T-helper 2 cell treated with Interferon-gamma antibody and Interleukin-4, amounts not matched to agents 5 μg/mL and 100 μg/mL, for 36 hours (primary cell): ENCODE measurements at places on chromosomes 12 and 14.

DNA sequence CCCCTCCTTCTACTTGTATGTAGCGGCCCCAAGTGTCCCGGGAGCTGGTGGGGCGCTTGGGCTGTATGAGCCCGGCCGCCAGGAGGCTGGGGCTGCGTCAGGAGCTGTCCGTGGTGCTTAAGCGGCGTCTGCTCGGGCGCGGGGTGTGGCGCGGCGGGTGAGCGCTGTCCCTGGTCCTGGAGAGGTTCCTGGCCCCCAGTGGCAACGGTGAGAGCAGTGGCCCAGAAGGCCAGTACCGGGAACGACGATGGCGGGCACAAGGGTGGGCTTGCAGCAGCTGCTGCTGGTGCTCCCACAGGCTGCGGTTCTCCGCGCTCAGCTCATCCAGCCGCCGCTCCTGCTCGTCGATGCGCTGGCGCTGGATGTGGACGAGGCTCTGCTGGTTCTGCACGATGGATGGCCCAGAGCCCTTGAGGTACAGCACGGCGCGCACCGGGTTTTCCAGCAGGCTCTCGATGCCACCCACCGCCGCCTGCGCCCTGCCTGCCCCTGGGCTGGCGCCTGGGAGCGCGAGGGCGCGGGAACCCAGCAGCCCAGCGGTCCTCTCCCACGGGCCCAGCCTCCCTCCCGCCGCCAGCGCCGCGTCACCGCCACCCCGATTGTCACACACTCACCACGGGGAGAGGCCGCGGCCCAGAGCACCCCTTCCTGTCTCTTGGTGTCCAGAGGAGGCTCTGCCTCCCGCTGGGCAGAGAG lies 41.9 kb upstream of the FKBP4 start:
- peak; percentile 74 for DNase-seq

GRCh38 chr12:104207416-104208205 lies 8.0 kb upstream of the TXNRD1 start:
- no peak for DNase-seq

GRCh38 chr14:70318635-70319013 lies 40.9 kb downstream of the COX16 start:
- no peak for DNase-seq

DNA sequence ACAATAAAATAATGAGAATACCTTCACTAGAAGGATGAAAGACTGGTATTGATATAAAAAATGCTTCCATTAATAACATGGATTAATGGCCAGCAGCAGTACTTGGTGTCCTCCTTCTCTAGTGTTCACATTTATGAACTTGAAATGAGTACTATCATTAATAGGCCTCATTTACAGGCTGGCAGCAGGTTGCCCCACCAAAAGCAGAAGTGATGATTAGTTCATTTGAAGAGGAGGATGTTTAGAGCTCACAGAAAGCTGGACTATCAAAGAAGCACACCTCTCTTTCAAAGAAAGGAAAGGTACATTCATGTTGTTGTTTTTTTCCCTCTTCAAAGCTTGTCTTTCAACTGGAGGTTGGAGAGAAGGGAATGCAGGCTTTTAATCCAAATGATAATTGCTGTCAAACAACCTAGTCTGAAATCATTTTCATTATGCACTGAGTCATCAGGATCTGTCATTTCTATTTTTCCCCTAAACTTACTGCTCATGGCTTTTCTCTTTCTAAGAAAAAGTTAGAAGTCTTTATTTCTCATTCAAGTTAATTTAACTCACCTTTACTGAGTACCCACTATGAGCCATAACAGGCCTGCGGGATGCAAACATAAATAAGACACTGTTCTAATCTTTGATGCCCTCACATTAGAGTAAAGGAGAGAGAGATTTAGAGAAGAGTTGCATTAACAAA lies 157.9 kb upstream of the GRIP1 start:
- DNase-seq: no peak

DNA sequence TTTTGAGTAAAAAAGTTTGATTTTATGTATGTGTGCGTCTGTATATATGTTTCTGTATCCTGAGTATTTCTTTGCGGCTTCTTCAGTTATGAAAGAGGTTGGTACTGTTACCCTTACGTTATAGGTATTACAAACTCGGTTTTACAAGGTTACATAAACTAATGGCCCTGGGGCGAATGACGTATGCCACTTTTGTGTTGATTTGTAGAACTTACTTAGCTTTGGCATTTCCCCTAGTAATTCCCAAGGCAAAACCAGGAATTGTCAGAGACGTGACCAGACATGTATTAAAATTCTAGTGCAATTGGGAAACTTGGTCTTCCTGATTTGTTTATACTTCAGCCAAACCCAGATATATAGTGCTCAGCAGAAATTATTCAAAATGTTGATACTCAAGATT lies 93.3 kb downstream of the DUSP16 start:
- no peak for DNase-seq

GRCh38 chr12:14554281-14555007 lies 13.2 kb downstream of the PLBD1 start:
- no peak for DNase-seq

DNA sequence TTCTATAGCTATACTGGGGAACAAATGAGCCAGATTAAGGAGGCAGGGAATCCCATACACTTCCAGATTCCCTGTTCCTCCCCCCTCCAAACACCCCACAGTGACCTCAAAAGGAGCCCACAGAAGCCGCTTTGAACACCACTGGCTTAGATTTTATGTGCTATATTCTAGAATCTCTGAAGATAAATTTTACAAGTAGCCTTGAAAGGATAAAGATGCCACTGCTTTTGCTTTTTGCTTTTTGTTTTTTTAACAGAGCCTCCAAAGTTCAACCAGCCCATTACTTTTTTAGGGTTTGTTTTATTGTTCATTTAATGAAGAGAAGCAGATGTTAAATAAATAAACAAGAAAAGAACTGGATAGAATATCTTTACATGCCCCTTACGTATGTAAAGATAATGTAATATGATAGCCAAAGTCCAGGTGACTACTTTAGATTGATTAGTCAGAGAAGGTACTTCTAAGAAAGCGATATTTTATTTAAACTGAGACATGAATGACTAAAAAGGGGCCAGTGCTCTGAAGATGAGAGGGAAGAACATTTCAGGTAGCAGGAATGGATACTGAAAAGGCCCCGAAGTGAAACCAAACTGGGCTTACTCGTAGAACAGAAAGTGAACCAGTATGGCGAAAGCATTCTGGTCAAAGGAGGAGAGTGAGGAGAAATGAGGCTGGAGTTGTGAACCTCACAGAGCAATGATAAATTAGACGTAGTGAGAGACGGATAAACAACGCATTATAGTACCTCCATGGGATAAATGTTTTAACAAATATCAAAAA lies 44.6 kb downstream of the DUSP6 start:
- no peak for DNase-seq

DNA sequence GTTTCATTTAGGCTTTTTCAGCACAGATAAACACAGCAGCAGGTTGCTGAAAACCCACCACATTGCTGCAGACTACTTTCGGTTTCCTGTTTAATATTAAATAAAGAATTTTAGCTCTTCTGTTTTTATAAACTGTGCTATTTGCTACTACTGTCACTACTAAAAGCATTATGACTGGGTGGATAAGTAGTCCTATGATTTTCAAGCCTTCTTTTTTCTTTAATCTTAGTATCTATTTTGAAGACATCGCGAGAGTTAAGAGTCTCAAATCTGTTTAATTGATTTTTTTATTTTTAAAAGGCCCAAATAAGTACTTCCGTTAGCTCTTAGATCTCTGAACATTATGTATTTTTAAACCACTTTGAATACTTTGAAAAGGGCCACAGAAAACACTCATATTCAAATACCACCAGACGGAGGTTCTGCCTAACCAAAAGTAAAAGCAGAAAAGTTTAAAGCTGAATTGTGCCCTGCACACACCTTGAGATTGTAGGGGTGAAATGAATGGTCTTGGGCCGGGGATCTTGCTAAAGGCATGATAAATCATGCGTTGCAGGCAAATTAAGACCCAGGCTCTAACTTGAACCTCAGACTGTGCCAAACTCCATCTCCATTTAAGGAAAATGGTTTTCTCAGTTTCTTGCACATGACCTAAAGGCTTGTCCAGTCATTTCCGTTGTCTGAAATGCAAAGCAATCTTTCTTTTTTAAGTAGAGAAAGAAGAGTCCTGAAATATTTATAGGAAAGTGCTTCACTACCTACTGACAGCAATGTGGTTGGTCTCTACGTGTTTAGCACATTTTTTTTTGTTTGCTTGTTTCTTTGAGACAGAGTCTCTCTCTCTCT lies 13.6 kb upstream of the FOXN3 start:
- DNase-seq: peak; percentile 65

DNA sequence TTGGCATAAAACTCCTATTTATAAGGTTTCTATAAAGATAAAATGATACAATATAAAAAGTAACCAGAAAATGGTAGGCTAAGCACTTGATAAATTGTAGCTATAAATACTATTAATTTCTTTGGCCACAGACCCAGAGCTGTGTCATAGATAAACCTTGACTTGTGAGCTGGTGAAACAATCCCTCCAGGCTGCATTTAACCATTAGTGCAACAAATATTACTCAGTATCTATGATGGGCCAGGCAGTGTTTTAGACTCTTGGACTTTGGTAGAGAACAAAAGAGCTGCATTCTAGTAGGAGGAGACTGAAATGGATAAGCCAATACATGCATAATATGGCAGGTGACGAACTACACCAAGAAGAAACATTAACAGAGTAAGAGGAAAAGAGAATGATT lies 178.1 kb downstream of the BTG1 start:
- DNase-seq: no peak

GRCh38 chr12:83514372-83514771 lies 827.7 kb downstream of the TMTC2 start:
- DNase-seq: no peak

DNA sequence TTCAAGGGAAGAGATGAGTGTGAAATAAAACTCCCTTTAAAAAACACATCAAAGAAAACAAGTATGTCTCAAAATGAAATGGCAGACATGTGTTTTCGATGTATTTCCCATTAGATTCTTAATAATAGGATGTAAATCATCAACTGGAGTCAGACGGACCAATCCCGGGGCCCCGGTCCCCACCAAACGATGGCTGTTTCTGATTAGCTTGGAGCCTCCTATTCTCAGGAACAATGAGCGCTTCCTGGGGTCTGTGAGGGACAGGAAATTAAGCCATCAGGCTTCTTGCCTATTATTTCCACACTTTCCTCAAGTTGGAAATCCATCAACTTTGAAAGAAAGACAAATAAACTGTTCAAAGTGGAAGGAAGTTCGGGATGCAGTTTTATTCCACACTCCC lies 179.4 kb downstream of the EFCAB11 start:
- DNase-seq: no peak

DNA sequence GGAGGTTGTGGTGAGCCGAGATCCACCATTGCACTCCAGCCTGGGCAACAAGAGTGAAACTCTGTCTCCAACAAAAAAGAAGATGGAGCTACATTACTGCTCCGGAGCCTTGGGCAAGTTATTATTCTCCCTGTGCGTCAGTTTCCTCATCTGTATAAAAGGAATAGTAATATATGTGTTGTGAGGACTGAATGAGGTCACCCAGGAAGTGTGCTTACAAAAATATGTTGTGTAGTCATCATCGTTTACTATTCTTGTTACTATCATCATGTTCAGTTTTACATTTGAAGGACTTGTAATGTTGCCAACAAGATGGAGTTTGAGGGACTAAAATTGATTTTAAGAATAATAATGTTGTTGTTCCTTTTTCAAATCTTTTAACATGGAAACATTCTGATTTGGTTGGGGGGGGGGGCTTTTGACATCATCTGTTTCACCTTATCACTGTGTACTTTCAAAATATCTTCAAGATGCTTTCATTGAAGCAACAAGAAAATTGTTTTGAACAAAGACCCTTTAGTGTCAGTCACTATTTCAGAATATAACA lies 156.8 kb downstream of the PDE3A start:
- no peak for DNase-seq

DNA sequence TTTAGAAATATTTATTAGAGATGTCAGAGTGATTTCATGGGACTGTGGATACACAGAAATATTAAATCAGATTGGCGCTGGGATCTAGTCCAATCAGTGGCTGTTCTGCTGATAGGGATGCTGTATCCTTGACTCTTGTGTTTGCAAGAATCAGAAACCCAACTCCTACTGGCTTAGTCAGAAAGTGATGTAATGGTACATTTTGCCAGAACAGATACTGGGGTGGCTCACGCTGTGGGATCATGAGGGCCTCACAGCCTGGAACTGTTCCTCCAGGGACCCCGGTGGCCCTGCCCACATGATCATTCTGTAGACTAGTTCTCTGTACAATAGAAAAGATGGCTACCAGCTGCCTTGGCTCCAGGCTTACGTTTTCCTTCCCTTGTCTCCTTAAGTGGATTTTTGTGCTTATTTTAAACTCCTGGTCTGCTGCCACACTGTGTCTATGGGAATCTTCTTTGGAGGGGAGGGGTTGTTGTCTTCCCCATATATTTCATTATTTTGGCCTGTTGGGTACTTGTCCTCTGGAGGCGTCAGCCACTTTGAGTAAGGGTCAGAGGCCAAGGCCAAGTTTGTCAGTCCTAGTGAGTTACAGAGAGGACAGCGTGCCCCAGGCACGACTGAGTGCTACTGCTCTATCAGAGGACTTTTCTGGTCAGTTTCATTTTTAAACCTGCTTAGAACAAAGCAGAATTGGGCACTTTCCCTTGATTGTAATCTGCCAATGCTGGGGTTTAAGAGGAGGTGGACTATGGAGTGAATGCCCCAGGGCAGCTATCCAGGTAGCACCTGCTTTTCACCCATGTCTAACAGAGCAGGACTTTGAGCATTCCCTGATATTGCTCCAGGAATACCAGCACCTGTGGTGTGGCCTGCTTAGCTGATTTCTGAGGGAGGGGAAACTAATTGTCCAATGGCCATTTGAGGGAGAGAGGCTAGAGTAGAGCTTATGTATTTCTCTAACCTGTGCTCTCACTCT lies 164.3 kb downstream of the SLC5A8 start:
- DNase-seq: no peak

- DNase-seq: no peak
Measured at GRCh38 chr12:67382241-67382871, 113.2 kb downstream of the CAND1 start.

DNA sequence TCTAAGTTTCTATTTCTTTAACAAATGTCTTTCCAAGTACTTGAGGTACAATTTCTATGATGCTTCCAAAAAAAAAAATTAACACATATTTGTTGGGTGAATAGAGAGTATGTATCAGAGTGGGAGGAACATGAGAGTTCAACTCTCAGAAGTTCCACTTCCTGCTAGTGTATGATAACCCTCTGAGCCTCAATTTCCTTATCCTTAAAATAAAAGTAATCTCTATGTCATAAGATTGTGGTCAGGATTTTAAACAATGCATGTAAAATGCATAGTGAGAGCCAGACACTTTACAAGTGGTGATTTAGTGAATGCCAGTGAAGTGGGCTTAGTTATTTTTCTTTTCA lies 270.3 kb upstream of the AMIGO2 start:
- DNase-seq: no peak

DNA sequence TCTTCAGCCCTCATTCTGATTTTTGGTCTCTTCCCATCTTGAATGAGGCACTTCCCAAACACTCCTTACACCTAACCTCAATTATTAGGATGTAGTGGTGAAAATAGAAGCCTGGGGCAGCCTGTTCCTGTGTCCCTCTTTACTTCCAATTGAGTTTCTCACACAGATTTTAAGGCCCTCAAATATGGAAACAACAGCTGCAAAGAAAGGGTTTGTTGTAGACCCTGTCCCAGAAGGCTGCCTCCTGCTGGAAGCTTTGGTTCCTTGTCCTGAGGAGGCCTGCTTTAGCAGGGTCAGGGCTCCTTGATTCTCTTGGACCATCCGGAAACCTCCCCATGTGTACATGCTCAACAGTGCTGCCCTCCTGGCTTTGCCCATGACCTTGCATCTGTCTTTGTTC lies 101.3 kb downstream of the TGFB3 start:
- DNase-seq: no peak
